Right atrium auricular region (tissue), 2 donors: ENCODE measurements at places on chromosomes 2 and 18.

GRCh38 chr2:207254591-207255464 is 89.1 kb upstream of the KLF7 start:
- DNase-seq: no peak

GRCh38 chr2:63866009-63866709 is 24.5 kb downstream of the UGP2 start:
- no peak for DNase-seq

- DNase-seq: no peak
Measured at GRCh38 chr2:12244070-12244469, 472.7 kb upstream of the TRIB2 start.

- no peak for DNase-seq
Measured at GRCh38 chr2:236527159-236527630, 42.4 kb upstream of the ACKR3 start.

DNA sequence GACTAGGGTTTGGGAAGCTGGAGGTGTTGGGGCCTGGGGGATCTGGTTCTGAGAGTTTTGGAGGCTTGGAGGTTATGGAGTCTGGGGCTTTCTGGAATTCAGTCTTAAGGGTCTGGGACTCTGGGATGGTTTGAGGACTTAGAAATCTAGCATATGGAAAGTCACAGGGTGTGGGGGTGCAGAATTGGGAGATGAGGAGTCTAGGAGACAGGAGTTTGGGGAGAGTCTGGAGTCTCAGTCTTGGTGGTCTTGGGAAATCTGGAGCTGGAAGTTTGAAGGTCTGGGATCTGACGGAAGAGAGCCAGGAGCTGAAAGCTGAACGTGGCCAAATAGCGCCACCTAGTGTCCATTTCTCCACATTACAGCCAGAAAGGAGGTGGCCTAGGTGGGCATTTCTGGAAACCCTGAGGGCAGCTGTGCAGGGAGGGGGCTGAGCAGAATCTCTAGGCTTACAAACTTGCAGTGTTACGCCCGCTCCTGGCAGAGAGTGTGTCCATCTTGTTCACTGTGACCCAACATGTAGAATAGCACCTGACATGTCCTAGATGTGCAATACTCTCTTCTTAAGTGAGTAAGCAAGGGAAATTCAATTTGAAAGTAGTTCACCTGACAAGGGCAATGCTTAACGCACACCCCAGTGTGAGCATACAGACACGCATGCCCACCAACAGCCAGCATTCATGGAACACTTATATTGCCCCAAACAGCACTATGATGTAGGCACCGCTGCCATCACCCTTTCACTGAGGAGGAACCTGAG is 204.8 kb downstream of the TFCP2L1 start:
- no peak for DNase-seq

GRCh38 chr2:10524341-10524740 is 76.2 kb upstream of the ODC1 start:
- DNase-seq: no peak

DNA sequence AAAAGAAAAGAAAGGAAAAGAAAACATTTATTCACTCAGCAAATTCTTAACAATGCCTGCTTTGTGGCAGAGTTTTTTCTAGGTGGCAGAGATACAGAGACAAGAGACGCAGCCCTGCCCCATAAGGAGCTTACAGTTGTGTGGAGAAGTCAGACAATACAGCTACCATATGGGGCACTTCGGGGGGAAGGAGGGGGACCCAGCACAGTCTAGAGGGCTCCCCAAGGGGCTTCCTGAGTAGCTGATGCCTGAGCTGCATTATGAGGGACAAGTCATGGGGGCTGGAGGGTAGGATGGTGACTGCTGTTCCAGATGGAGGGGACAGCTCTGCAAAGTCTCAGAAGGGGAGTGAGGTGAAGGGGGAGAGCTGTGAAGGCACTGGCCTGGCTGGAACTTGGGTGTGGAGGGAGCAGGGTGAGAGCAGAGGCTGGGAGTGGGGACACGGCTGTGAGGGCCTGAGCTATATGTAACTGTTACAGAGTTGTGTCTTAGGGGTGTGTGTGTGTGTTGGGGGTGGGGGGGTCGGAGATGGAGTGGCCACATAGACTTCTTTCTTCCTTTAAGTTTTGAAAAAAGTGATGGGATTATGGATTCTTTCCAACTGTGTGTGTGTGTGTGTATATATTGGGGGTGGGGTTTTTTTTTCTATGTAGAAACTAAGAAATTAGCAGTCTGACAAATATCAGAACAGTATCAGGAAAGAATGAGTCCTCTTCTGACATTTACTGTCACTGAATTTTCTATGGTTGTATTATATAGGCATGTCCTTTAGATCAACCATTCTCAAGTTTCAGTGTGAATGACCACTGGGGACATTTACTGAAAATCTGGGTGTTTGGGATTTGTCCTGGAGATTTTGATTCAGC is 66.0 kb upstream of the HAAO start:
- no peak for DNase-seq

DNA sequence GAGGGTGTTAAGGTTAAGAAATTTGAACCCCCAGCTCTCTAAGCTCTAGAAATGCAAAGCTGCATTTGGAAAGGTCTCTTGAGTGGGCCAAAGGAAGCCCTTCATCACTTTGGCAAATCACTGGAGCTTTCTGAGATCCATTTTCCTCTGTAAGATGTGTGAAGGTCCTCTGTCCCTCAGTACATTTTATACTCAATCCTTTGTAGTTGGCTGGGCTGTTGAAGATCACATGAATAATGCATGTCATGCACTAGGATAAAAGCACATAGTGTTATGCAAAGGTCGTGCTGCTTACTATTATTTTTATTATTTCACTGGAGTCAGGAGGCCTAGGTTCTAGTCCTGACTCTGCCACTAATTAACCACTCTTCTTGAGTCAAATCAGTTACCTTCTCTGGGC is 124.9 kb downstream of the FSHR start:
- DNase-seq: no peak

- no peak for DNase-seq
Measured at GRCh38 chr2:73284296-73285158, at the start of gene FBXO41. Gene FBXO41, minus strand, starts transcription at chr2:73284478. Its CDS starts 14,848 bp downstream, at chr2:73269630.

- DNase-seq: no peak
Measured at GRCh38 chr2:115162494-115163293, 720.3 kb downstream of the DPP10 start.

- no peak for DNase-seq
Measured at GRCh38 chr2:47658646-47659320, 124.2 kb upstream of the MSH6 start.

DNA sequence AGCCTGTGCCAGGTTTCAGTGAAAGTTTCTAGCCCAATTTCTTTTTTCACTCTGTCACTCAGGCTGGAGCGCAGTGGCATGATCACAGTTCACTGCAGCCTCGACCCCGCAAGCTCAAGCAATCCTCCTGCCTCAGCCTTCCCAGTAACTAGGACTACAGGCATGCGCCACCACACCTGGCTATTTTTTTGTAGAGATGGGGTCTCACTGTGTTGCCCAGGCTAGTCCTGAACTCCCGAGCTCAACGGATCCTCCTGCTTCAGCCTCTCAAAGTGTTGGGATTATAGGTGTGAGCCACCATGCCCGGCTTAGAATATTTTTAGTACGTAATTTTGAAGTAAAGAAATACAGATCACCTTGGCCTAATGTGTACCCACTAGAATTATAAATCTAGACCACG is 87.1 kb downstream of the GORASP2 start:
- DNase-seq: no peak

- no peak for DNase-seq
Measured at GRCh38 chr18:25630682-25631081, 278.7 kb upstream of the ZNF521 start.

DNA sequence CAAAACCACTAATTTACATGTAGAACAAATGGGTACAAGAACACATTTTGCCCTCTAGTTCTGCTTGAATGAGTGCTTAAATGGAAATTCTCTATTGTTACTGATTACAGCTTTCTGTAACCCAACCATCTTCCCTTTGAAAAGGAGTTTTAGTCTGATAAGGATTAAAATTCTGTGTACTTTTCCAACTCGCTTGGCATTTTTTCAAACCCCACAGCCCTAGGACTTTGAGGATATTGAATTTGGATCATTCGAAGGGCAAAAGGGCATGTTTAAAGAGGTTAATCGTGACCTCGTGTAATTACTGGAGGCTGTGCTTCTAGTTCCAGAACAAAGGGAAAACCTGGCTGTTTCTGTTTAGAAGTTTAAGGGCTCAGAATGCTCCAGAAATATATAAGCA is 432.3 kb downstream of the PID1 start:
- no peak for DNase-seq

DNA sequence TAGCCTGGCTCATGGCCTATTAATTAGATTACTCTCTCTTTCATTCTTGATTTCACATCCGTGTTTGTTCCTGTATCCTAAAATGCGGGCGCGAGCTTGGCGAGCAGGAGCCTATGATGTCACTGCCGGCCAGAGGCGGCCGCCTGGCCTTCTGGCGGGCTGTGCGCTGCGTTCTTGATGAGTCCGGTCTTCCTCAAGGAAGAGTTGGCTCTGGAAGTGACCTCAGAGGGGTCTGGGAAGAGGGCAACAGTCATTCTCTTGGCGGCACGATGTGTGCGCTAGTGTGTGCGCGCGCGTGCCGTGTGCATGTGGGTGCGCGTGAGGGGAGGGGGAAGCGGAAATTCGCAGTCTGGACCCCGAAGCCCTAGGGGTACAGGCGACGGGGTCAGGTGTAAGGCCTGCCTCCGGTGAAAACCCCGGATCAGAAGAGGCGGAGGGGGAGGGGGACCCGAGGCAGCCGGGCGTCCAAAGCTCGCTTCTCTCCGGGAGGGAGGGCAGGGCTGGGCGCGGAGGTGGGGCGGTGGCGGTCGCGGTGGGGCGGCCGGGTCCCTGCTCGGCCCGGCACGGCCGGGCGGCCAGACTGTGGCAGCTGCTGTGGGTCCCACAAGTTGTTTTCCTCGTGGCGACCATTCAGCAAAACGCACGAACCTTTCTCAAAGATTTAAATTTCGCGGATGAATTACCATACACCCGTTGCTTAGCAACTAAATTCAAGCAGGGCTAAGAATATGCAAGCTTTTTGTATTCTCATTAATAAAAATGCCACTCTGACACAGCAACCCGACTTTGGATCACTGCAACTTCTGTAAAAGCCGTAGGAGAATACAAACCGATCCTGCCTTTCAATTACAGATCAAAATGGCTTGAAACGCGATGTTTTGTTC is 8.4 kb downstream of the POU3F3 start:
- DNase-seq: no peak

GRCh38 chr2:42102024-42102590 is 54.3 kb downstream of the PKDCC start:
- no peak for DNase-seq

DNA sequence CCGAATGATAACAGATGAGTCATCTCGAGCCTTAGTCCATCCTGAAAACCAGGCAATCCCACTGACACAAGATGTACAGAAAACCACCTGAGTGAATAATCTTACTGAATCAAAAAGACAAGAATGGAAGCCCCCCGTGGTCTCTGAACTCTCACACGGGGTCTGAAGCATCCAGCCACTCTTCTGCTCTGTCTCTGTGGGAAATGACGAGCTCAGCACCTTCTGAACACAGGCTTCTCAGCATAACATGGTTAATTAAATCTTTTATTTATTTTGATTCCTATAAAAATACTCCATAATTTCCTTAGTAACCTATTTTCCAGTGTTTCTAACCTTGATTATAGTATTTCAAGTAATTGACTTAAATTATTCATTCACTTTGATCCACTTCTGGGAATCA is 203.7 kb downstream of the TMEM163 start:
- DNase-seq: no peak

DNA sequence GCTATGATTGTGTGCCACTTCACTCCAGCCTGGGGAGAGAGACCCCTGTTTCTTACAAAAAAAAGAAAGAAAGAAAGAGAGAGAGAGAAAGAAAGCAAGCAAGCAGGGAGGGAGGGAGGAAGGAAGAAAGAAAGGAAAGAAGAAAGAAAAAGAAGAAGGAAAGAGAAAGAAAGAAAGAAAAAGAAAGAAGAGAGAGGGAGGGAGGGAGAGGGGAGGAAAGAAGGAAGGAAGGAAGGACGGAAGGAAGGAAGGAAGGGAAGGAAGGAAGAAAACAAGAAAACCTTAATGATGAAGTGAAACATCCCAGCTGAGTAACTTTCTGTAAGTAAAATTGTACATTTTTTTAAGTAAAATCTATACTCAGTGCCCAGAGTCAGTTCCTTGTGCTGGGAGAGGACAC is 75.5 kb upstream of the GLS start:
- no peak for DNase-seq

DNA sequence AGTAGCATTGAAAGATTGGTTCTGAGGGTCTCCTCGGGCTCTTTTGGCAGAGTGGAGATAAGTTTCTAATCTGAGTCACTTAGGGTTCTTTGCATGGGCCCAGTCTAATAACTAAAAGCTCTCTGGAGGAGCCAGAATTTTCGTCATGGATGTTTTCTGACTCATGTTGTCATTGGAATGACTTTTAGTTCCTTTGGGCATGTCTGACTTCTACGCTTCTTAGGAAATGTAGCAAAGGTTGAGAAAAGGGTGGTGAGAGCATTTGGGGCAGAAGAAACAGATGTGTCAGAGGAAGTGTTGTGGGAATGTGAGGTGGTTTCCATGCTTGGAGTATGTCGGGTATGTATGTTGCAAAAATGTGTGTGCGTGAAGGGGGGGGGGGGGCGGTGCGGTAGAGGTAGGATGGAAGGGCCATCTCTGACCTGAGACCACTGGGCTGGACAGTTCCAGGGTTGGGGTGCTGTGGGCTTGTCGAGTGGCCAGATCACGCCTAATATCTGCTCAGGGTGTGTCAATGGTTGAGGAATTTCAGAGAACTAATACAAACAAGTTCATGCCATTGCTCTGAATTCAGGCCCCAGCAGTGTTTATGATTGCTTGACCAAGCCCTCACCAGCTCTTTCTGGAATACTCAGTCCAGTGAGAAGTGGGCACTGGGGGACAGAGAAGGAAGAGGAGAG is 26.9 kb downstream of the KLHL29 start:
- DNase-seq: no peak

DNA sequence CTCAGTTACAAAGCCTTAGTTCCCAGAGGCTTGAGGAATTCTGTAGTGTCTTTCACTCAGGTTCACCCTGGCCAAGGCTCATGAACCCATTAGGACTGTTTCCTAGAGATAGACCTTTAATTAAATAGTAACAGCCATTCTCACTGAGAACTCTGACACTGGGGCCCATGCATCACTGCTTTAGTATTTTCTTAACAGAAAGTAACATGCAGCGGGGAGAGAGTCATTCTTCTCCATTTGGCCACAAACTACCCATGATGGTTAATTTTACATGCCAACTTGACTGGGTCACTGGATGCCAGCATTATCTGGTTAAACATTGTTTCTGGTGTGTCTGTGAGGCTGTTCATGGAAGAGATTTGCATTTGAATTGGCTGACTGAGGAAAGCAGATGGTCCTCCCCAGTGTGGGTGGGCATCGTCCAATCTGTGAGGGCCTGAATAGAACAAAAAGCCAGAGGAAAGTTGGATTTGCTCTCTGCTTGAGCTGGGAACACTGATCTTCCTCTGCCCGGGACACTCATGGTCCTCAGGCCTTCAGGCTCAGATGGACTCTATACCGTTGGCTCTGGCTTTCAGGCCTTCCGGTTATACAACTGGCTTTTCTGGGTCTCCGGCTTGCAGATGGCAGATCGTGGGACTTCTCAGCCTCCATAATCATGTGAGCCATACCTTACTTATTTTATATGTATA is 5.6 kb upstream of the CPLX4 start:
- no peak for DNase-seq

DNA sequence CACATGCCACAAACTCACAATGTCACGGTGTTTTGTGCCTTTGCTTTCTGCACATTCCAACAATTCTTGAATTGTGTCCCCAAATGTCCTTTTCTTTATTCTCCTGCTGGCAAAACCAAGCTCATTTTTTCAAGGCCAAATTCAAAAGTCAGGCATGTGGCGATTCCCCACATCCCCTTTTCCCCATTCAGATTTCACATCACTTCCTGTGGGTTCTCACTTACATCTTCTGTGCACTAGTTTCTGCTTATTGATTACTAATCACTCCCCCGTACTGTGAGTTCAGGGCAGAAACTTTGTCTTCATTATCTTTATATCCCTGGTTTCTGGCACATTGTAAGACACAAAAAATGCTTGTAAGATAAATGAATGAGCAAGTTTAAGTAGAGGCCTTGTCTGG is 69.2 kb downstream of the AP1S3 start:
- DNase-seq: no peak
